Stimulated activated CD4-positive, alpha-beta T cell treated with anti-CD3 and anti-CD28 coated beads, Interleukin-1b, Interleukin-23, amount 100 ng/mL, for 1 hour (primary cell): ENCODE measurements at places on chromosomes 11 and 22.

GRCh38 chr22:28441720-28442263 lies 237.8 kb downstream of the TTC28 start:
- no peak for DNase-seq

DNA sequence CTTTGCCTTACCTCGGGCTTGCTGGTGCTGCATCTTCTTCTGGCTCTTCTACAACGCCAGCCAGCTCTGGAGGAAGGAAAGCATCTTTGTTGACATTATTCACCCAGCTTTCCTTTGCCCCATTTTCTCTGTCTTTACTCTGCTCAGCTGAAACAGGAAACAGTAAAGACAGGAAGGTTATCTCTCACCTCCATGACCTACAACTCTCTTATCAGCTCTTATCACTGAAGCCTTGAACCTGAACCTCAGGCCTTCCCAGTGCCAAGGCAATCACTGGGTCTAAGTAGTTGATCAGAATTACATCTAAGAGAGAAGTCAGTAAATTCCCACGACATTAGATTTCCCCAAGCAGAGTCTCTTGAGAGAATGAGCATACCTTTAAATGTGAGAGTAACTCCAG lies 59.6 kb upstream of the CCDC89 start:
- no peak for DNase-seq

DNA sequence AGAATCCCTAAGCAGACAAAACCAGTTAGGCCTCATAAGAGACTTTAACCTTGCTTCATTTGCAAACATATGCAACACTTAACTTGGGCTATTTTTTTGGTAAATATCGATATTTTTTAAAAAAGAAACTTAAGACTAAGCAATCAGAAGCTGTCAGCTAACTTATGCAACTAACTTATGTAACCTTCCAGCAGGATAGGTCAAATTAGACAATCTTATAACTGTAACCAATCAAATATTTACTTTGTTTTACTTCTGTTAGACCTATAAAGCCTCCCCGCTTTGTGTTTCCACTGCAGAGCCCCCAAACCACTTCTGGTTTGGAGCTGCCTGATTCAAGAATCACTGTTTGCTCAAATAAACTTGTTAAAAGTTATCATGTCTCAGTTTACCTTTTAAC lies 8.0 kb downstream of the MSANTD4 start:
- no peak for DNase-seq

- no peak for DNase-seq
Measured at GRCh38 chr11:71572811-71573210, 7.4 kb downstream of the KRTAP5-10 start.

GRCh38 chr11:252666-253065 lies 15.9 kb downstream of the PSMD13 start:
- DNase-seq, result no peak

DNA sequence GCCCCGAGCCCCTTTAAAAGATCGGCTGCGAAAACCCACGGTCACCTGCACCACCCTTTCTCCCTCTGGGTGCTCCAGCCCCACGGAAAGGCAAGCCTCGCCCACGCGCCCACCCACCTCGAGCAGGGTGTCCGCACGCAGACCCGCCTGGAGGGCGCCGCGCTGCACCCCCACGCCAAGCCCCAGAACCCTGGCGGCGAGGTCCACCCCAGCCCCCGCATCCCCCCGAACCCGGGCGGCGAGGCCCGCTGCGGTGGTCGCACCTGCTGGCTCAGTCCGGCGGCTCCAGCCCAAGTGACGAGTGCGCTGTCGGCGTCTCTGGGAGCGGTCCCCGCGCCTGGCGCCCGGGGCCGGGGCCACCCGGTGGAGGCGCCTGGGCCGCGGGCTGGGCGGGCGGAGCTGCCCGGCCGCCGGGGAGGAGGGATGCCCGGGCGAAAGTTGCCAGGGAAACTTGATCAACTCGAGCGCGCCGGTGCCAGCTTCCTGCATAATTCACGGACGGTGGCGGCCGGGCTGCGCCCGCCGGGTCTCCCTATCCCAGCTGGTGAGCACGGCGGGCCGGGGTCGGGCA lies 1.1 kb downstream of the SHANK2 start:
- no peak for DNase-seq

DNA sequence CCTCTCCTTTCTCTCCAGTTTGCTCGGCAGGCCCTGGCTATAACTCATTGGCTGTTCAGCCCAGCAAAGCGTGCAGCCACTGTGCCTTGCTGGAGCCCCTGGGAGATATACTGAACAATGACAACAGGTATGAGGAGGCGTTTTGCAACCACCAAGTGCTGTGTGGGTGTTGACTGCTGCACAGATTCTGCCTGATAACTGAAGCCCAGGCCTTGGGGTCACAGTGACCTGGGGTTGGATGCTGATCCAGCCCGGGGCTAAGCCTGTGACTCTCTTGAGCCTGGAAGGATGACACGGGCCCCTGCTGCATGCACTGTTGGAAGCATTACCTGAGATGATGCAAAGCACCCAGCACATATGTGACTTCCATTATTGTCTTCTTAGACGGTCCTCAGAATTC lies 13.7 kb upstream of the A4GALT start:
- no peak for DNase-seq

DNA sequence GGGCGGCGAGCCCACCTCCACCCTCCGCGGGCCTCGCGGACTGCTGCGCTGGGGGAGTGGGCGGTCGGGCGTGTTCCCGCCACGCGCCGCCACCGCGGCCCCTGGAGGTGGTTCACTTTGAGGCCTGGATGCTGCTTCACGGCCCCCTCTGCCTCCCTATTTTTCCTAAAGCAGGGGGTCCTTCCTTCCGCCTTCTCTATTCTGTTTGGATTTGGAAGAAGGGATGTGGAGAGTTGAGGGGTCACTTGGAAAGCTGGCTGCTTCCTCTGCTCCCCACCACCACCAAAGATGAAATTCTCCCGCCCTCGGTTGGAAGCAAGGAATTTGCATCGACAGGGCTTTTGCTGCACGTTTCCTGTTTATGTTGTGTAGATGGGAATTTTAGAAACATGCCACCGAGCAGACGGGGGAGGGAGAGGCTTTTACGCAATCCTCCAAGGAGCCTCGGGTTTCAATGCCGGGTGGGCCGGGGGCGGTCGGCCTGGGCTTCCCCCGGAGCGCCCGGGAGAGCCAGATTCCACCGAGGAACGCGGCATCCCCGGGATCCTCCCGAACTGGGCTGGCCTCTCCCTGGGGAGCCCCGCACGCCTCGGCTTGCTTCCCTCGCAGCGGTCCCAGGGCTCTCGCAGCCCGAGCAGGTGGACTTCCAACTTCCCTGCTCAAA lies 403 bp upstream of the SBF2 start:
- DNase-seq, result no peak

- DNase-seq, result no peak
Measured at GRCh38 chr11:128948583-128948982, 5.9 kb upstream of the TP53AIP1 start.

- DNase-seq, result no peak
Measured at GRCh38 chr22:46578251-46578823, 40.9 kb upstream of the CELSR1 start.

- DNase-seq, result no peak
Measured at GRCh38 chr11:110425751-110426545, 3.8 kb upstream of the FDX1 start.

DNA sequence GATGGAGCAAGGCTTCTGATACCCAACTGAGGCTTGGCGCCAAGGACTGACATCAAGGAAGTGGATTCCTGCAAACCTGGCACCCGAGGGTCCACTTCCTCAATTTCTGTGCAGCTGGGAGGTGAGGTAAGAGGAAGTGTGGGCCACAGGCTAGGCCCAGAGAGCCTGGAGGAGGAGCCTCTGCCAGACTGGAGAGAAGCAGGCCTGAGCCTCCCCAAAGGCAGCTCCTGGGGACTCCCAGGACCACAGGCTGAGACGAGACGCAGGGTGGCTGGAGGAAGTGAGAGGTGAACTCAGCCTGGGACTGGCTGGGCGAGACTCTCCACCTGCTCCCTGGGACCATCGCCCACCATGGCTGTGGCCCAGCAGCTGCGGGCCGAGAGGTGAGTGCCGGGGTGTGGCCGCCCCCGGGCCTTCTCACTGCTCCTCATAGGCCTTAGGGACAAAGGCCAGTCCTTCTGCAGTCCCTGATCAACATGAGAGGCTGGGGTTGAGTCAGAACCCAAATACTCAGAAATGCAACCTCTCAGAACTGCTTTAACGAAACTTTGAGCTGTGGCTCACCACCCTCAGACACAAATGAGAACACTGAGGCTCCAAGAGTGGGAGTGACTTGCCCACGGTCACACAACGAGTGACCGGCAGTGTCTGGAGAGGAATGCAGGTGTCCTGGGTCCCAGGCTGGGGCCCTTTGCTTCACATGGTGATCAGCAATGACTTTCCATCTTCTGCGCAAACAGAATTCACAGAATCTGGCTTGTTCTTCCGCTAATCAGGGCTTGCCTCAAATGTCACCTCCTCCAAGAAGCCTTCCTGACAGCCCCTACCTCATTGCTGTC lies at the start of gene NCF4:
TSS of gene NCF4 (plus strand) at position 186 of the 839 bp plus-strand sequence. CDS start at position 352, 166 bp downstream.
- DNase-seq, result no peak

DNA sequence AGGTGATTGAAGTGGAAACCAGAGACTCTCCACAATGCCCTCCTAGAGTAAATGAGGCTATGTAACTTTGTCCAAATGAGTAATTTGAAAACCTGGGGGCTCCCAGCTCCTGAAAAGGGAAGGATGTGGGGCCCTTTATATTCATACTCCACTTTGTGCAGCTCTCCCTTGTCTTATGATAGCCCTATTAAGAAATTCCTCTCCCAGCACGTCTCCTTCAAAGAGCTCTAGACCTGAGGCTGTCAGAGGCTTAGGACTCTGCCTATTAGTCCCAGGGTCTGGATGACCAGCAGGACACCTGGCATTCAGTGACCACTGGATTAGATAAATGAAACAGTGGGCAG lies 2.1 kb downstream of the SLC43A1 start:
- no peak for DNase-seq

GRCh38 chr11:11395126-11395525 lies 42.1 kb upstream of the CSNK2A3 start:
- no peak for DNase-seq

GRCh38 chr11:12079726-12080556 lies 30.4 kb upstream of the MICAL2 start:
- DNase-seq, result no peak

GRCh38 chr11:66417000-66417399 lies 3.8 kb upstream of the NPAS4 start:
- no peak for DNase-seq

DNA sequence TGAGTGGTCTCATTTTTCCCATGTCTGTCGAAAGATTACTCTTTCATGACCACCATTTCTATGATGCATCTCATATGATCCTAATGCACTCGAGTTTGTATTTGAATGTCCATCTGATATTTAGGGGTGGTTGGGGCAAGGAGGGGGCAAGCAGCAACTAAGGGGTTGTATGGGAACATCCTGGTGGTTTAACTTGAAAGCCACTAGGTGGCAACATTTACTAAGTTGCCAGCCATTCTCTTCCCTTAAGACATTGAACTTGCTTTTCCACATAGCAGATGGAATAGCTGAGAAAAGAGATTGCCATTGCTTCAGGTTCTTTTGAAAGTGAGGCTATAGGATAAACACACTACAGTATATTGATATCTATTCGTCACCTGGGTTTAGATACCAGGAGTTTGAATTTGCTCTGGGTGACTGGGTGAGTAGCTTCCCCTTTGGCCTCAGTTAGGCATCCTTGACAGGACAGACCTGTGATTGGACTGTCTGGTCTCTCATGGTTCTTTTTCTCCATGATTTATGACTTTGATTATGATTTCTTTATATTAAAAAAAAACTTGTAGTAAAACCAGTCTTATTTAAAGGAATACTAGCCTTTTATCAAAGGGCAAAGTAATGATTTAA lies 32.4 kb downstream of the NF2 start:
- DNase-seq, result no peak

- no peak for DNase-seq
Measured at GRCh38 chr11:35781861-35782470, 119.4 kb downstream of the TRIM44 start.

GRCh38 chr22:45159652-45160462 lies 3.9 kb upstream of the NUP50 start:
- DNase-seq, result no peak

GRCh38 chr11:57547854-57548377 lies 10.5 kb downstream of the SMTNL1 start:
- DNase-seq, result no peak

DNA sequence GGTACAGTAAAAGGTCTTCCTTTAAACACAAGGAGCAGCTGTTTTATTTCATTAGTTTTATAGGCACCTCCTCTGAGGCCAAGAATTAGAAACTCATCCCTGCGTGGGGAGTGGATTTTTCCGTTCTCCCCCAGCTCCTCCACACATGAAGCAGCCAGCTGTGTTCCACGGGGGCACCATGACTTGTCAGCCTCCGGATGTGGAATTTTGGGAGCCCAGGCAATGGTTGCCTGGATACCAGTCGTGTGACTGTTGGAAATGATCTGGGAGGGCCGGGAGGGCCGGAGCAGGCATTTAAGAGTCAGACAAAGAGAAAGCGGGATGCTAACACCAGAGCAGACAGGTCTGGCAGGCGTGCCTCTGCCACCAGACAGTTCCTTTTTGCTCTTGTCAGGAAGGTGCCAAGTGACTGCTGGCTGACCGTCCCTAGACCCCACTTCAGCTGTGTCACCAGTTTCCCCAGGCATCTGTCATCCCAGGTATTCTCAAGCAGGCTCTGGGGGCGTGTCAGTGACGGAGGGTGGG lies 15.9 kb upstream of the CDC42EP2 start:
- DNase-seq, result no peak

GRCh38 chr11:65251476-65251875 lies 10.3 kb upstream of the POLA2 start:
- DNase-seq, result no peak

GRCh38 chr22:39815932-39816331 lies 77.6 kb downstream of the ENTHD1 start:
- DNase-seq, result no peak

GRCh38 chr11:122248939-122249338 lies 132.9 kb upstream of the BLID start:
- no peak for DNase-seq

DNA sequence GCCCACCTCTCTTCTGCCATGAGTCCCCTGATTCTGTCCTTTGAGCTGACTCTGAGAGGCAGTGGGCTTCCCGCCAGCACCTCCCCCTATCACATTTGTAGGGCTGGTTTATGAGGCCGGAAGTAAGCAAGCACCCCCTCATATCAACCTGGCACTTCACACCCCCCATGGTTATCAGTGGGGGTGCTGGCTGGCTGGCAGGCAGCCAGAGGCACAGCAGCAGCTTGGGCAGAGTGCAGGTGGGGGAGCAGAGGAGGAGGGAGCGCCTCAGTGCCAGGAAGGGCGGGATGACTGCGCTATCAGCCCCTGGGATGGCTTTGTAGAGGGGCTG lies 22.9 kb upstream of the CHRM4 start:
- no peak for DNase-seq

- DNase-seq, result no peak
Measured at GRCh38 chr11:118052581-118053206, 24.2 kb upstream of the TMPRSS4 start.

GRCh38 chr11:102468616-102469195 lies 16.1 kb upstream of the TMEM123 start:
- DNase-seq, result no peak

DNA sequence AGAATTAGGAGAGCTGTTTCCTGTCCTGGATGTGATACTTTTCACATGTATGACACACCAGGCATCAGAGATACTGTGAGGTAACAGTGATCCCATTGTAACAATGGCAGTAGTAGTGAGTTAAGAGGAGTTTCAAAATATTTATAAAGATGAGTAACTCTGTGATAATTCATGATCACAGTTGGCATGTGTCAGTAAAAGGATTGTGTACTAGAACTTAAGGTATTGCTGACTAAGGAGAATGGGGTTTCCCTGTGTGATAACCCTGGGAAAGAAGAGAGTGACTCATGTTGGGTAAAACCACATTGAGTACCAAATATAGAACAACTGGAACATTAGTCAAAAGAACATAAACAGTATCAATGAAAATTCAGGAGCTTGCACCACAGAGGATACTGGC lies 22.9 kb upstream of the SLC5A1 start:
- DNase-seq, result no peak

- DNase-seq, result no peak
Measured at GRCh38 chr11:84333221-84333620, 1047.1 kb upstream of the CCDC90B start.
